ENCODE measurements at places on chromosomes 6 and 20.

DNA sequence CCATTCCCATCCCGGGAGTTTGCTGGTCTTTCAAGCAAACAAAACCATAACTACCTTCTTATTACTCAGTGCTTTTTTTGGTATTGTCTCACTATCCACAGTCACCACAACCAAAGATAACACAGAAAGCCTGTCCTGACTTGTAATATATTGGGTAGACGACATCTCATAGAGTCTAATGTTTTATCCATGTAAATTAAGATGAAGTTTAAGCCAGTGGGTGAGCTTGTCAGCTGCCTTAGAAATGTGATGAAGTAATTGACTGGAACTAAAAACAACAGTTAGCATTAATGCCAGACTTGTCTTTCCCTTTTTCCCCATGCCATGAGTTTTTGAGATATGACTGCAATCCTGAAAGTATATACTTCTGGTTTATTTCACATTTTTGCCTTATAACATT lies 282.7 kb upstream of the PRDM1 start:
- no peak for DNase-seq

GRCh38 chr6:117448732-117449485 lies 23.2 kb upstream of the ROS1 start:
- no peak for DNase-seq

DNA sequence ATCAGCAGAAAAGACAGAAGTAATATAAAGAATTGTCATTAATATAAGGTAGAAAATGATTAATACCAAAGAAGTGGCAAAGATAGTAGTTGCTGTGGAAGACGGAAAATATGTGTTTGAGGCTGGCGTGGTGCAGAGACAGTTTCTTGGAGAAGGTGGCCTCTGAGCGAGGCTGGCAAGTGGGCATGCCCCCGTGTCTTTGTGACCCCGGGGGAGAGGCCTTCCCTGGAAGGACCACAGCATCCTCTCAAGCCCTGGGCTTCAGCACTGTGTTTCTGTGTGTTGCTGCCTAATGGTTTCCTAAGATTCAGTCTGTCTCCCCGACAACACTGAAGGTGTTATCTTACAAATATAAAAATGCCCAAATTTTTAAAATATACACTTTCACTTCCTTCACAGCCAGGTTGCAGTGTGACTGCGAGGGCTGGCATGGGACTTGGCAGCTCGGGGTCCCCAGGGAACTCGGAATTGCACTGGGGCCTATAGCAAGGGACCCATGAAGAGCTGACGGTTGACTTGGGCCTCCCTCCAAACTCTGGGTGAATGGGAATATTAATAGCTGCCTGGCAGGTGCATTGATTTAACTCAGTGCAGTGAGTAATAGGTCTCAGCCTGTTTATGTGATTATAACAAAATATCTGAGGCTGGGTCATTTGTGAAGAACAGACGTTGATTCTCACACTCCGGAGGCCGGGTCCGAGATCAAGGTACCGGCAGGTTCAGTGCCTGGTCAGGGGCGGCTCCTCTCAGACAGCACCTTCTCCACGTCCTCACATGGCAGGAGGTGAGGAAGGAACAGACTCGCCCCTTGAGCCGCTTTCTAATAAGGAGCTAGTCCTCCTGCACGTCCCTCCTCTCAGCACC lies 47.4 kb upstream of the AFDN start:
- peak; percentile 40 for DNase-seq

DNA sequence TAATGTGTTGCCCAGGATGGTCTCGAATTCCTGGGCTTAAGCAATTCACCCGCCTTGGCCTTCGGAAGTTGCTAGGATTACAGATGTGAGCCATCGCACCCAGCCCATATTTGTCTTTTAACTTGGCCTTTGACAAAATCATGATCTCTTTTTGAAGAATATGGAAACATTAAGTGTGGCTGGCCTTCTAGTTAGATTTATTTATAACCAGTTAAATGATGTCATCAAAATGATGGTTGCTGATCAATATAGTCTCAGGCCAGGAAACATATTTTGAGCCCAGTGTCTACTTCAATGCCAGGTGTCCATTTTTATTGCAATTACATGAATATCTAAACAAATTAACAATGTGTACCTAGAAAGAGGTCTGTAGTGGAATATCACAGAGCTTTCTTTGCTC lies 69.4 kb downstream of the TMEM200A start:
- no peak for DNase-seq

DNA sequence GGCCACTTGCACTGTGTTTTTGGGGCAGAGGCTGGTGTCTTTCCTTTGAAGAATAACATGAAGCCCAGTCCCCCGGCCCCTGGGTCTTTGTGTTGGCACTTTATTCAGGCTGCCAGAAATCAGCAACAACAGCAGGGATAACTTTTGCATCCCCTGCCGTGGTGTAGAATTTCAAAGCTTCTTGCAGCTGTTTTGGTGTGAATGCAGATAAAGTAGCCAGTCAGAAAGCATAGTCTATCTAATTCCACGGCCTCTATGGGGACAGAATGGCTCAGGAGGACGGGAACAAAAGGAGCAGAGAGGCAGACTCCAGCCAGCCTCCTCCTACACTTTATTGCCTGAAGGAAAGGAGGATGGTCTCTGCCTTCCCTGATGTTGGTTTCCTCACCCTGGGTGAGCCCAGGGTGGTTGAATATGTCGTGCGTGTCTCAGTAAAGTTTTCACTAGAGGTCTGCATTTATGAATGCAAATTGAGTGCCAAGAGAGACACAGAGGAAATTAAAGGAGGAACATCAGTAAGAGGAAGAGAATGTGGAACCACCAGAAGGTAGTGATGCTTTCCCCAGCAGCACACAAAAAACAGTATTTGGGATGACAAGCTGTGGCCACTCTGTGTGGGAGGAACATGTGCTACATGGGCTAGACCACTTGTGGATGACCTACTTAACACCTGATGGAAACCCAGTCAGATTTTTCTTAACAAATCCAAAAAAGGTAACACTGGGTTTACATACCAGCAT lies 125.9 kb upstream of the TRAF3IP2 start:
- DNase-seq = no peak

GRCh38 chr6:72798196-72798595 lies 176.3 kb downstream of the KCNQ5 start:
- no peak for DNase-seq
